ENCODE measurements at places on chromosomes 3 and 15.

GRCh38 chr3:65381496-65382010 lies 657.2 kb downstream of the MAGI1 start:
- no peak for DNase-seq

- DNase-seq = no peak
These were observed 477.7 kb upstream of the CFAP20DC start for GRCh38 chr3:59527493-59527892.

- DNase-seq = no peak
These were observed 32.0 kb upstream of the TCF12 start for GRCh38 chr15:56886363-56886931.

- DNase-seq = no peak
These were observed 90.0 kb downstream of the RBPMS2 start for GRCh38 chr15:64685230-64685888.

GRCh38 chr3:196757876-196758739 lies 18.5 kb downstream of the PAK2 start:
- no peak for DNase-seq

DNA sequence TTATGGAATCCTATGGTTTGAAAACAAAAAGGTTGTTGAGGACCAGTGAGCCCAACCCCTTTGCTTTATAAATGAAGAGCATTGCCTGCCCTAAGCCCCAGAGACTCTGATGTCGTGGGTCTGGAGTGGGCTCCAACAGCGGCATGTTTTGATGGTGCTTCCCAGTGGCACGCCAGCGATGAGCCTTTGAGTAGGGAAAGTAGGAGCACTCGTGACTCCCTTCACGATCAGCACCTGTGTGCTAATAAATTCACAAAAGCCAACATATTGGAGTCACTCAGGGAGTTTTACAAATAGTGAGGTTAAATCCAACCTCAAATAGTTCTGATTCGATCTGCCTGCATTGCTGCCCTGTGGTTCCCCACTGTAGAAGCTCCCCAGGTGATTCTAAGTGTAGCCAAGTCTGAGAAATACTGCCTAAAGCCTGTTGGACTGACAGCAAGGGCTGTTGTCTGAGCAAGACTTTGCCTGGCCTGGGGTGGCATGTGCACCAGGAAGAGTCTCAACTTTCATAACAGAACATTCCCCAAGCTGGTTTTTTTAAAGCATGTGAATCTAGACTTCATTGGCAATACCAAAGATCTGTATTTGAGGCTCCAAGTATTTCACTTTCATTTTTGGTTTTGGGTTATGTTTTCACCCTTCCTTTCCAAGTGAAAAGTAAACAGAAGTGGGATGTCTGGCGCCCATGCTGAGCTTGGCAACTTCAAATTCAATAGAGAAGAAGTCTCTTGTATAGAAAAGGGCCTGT lies 9.9 kb downstream of the CCR5 start:
- DNase-seq = no peak

- DNase-seq = no peak
These were observed 47.3 kb upstream of the THRB start for GRCh38 chr3:24541935-24542334.

DNA sequence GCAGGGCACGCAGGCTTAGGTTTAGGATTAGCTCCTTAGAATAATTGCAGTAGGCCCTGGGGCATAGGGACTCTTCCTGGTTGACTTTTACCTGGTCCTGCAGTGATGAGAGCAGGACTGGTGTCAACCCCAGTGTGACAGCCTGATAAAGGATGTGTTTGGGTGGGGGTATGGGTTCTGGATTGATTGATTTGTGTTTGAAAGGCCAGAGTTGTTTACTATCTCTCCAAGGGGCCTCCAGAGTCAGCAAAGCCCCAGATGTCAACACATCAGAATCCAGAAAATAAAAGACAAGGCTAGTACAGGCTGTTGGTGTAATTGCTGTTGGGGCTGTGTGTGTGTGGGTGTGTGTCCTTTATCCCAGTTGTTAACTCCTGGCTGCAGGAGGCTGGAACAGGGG lies 122.3 kb downstream of the CHRNA7 start:
- DNase-seq = no peak

DNA sequence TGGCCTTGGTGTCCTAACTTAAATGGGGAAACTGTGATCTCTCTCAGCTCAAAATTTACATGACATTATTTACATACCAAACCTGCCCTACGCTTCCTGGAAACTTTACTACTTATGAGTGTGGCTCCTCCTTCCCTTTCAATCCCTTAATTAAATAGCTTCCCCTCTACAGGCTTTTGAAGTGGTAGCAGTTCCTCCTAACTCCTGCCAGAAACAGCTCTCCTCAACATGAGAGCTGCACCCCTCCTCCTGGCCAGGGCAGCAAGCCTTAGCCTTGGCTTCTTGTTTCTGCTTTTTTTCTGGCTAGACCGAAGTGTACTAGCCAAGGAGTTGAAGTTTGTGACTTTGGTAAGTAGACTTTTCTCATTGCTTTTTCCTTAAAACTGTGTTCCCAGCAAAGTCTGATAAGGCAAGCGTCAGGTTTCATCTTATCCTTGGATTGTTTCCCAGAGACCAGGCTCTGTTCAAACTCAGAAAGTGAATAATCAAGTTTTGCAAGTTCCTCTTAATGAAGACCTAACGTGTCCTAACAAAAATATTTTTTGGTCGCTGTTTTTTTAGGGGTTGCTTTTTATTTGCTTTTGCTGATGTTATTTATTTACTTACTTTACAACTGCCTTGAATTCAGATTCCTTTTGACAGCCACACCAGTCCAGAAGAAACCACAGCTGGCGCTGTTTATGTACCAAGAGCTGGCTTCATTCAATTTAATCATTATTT lies at the start of gene ACP3:
TSS of gene ACP3 (plus strand) at position 179 of the 720 bp plus-strand sequence. CDS start at position 229, 50 bp downstream.
- DNase-seq = no peak

DNA sequence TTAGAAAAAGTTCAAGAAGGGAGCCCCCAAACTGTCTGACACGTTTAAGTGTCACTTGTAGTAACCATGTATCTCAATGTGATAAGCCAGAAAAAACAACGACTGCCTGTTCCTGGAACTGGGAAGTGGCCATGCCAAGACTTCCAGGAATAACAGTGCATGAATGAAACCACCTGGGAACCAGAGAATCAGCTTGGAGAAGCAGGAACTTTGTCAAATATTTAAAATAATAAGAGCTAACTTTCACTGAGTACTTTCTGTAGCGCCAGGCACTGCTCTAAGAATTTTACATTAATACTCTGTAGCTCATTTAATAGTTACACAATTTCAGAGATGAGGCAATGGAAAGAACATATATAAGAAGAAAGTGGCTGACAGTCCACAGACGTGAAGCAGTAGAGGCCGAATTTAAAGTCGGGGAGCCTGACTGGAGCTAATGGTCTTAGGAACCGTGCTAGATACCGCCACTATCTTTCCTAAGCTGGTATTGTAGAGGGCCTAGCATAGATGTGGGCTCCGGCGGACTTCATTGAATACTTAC lies 876 bp downstream of the PLSCR1 start:
- DNase-seq = no peak

GRCh38 chr3:58206406-58207011 lies 4.3 kb downstream of the DNASE1L3 start:
- DNase-seq = no peak

DNA sequence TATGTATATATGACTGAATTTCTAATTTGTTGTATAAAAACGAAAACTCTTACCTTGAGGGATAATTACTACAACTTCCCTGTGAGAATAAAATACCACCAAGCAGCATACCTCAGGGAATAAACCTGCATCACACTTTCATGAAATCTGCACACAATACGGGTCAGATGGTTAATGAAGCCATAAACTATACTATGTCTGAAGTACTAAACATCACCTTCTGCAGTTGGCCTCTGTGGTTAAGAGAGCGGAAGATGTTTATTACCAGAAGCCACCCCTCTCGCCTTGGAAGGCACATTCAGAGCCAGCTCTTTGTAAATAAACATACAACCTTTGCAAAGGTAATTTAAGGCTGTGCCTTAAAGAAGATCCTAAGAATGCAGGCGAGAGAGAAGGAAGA lies 462.1 kb upstream of the NR2F2 start:
- no peak for DNase-seq

GRCh38 chr3:27079427-27080257 lies 289.5 kb downstream of the NEK10 start:
- no peak for DNase-seq

DNA sequence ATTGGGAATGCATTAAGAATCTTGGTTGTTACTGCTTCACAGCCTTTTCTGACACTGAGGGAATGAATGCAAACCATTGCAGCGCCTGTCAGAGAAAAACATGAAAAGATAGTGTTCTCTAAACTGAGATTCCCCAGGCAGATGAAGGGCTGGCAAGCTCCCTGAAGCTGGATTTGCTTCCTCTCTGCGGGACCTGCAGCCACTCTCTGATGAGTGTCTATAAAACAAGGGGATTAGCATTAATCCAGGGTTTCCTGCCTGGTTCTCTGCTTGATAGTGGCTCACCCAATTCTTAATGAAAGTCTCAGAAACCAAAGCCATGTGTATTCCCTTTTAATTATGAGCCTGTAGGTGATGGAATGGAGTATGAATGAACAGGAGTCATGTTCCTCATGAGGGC lies 344.3 kb upstream of the UMPS start:
- DNase-seq = no peak

GRCh38 chr3:38994251-38994650 lies 57.5 kb downstream of the SCN11A start:
- DNase-seq = no peak

DNA sequence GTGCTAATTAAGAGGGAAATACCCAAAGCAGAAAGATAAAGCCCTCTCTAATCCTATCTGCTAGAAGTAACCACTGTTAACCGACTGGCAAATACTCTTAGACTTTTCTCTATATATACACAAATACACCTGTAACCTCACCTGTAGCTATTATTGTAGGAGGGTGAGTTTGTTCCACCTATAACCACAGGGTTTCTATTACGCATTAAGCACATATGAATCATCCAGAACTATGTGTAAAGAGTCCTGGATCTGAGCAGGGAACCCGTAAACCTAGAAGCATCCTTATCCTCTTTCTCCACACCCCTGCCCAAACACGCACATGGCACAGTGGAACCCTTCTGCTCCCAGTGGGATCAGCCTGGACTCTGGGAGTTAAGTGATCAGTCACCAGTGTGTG lies 172.8 kb upstream of the C2CD4B start:
- DNase-seq = no peak

GRCh38 chr3:15148614-15149013 lies 49.7 kb upstream of the RBSN start:
- DNase-seq = no peak

DNA sequence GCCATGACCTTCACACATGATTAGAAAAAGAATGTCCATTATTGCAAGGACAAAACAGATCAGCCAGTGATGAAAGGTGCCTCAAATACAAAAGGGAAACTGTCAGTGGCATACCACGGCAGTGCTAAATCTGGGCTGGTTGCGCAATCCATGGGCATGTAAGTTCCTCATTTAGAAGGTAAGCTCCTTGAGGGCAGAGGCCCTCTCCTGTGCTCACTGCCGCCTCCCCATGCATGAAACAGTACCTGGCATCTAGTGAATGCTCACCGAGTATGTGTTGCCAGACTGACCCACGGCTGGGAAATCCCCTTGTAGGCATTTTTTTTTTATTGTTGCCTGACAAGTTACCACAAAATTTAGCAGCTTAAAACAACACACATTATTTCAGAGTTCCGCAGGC lies 312.1 kb upstream of the CHRM5 start:
- DNase-seq = no peak

- no peak for DNase-seq
These were observed 7.6 kb downstream of the TLNRD1 start for GRCh38 chr15:81008312-81008711.

DNA sequence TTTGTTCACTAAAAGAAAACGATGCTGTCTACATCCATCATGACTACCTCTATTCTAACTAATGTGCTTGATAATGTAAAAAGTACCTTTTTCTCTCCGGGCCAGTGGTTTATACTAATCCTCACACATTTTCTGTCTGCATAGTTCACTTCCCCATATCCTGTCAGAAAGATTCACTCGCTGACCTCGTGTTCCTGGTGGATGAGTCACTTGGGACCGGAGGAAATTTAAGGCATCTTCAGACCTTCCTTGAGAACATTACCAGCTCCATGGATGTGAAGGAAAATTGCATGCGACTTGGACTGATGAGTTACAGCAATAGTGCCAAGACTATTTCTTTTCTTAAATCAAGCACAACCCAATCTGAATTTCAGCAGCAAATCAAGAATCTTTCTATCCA lies 33.8 kb downstream of the COL6A5 start:
- DNase-seq = no peak

DNA sequence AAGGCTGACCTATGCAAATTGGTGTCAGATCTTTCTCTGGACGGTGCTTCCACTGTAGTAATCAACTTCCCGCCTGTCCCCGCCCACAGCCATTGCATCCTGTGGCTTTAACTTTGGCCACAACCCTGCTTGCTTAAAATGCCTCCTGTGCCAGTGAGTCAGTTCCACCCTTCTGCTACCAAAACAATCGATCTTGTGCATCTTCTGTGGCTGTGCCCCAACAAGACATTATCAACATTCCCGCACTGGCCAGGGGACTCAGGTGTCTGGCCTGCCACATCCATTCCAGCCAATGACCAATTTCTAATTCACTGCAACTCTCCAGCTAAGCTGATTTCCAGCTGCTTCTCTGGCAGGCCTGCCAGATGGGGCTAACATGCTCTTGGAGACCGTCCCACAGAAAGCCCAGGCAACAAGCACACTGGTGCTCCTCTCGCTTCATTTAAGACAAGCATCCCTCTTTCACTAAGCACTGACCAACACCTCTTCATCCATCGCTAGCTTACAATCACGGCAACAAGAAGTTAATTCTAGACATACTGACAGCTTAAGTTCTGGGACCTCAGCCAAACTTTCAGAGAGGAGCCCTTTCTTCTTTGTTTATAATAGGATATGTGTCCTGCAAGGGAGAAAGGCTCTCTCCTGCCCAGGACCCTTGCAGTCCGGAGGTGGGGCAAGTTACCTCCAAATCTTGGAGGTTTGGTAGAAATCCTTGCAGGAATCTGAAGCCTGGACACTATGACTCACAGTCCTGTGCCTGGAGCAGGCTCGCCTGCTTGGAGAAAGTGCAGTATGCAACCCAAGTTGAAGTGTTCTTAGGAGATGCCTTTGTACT lies 6.7 kb downstream of the CA12 start:
- DNase-seq = no peak

- DNase-seq = no peak
These were observed 202.5 kb downstream of the TUSC7 start for GRCh38 chr3:116912116-116912515.

- no peak for DNase-seq
These were observed 52.7 kb downstream of the MYLK start for GRCh38 chr3:123831420-123831819.

DNA sequence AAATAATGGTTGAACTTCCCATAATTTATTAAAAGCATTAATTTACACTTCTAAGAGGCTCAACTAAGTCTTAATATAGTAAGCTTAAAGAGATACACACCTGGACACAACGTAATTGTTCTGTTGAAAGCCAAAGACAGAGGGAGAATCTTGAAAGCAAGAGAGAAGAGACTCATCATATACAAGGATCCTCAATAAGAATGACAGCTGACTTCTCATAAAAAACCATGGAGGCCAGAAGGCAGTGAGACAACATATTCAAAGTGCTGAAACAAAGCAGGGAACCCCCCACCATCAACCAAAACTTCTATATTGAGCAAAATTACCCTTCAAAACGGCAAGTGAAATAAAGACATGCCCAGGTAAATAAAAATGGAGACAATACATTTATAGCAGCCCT lies 16.6 kb upstream of the GABRG3 start:
- DNase-seq = no peak

GRCh38 chr15:59232476-59232875 lies 25.8 kb downstream of the LDHAL6B start:
- no peak for DNase-seq

- no peak for DNase-seq
These were observed 170.8 kb downstream of the IGSF11 start for GRCh38 chr3:118863731-118864322.

- DNase-seq = no peak
These were observed 27.2 kb upstream of the CFAP44 start for GRCh38 chr3:113468539-113468938.

GRCh38 chr3:101042996-101043686 lies 49.9 kb upstream of the ABI3BP start:
- DNase-seq = no peak
